A549 treated with CpdA at 1 μM for 4 hours (cell line): ENCODE measurements at places on chromosomes 3 and 15. TPM values are rescaled to one million over a fixed set of nuclear protein-coding genes. Genes with fewer than 3 reads are reported as not detected.

PRSS50 gene
- not detected in 5 replicates for total RNA-seq

TMEM41A gene
- total RNA-seq, result 18.3 to 24.0 TPM (median 21.3 TPM) in 5 replicates

GOLGA6L9 gene
- 2.7 to 3.4 TPM (median 3.0 TPM) in 5 replicates for total RNA-seq

BRPF1 gene
- total RNA-seq, result 17.1 to 19.5 TPM (median 18.2 TPM) in 5 replicates

SLC9C1 gene
- total RNA-seq, result not detected in 5 replicates

SLC35G2 gene
- 24.5 to 30.2 TPM (median 28.8 TPM) in 5 replicates for total RNA-seq

GOLGA8G gene
- total RNA-seq, result 0.02 TPM in 1 of 5 replicates, not detected in the others

COL6A5 gene
- total RNA-seq, result not detected in 5 replicates

IQCF5 gene
- not detected in 5 replicates for total RNA-seq

CLCN2 gene
- 4.6 to 5.8 TPM (median 5.1 TPM) in 5 replicates for total RNA-seq

RARRES1 gene
- 7.2 to 11.1 TPM (median 9.1 TPM) in 5 replicates for total RNA-seq

DRD3 gene
- not detected in 5 replicates for total RNA-seq

LCTL gene
- total RNA-seq, result 0.03 to 0.14 TPM (median 0.08 TPM) in 3 of 5 replicates, not detected in the others

ANKRD34C gene
- total RNA-seq, result not detected in 5 replicates

GP9 gene
- not detected in 5 replicates for total RNA-seq

VPS13C gene
- 9.2 to 15.9 TPM (median 10.1 TPM) in 5 replicates for total RNA-seq

HTR3E gene
- not detected in 5 replicates for total RNA-seq

IQSEC1 gene
- 12.8 to 19.3 TPM (median 16.5 TPM) in 5 replicates for total RNA-seq

ROPN1 gene
- not detected in 5 replicates for total RNA-seq

PLD1 gene
- 7.2 to 9.6 TPM (median 8.4 TPM) in 5 replicates for total RNA-seq

SV2B gene
- 0.02 to 0.13 TPM (median 0.03 TPM) in 3 of 5 replicates, not detected in the others for total RNA-seq

MCCC1 gene
- 6.7 to 8.6 TPM (median 7.3 TPM) in 5 replicates for total RNA-seq

TOMM70 gene
- total RNA-seq, result 49.1 to 61.2 TPM (median 50.6 TPM) in 5 replicates

CSTA gene
- 0.73 to 1.7 TPM (median 1.1 TPM) in 5 replicates for total RNA-seq

MELTF gene
- 44.6 to 62.2 TPM (median 52.5 TPM) in 5 replicates for total RNA-seq

CCDC39 gene
- total RNA-seq, result not detected in 5 replicates

RTP1 gene
- not detected in 5 replicates for total RNA-seq

GLDN gene
- total RNA-seq, result not detected in 5 replicates

OXTR gene
- 9.0 to 10.9 TPM (median 9.4 TPM) in 5 replicates for total RNA-seq

FSIP1 gene
- total RNA-seq, result 0.47 to 1.1 TPM (median 0.65 TPM) in 5 replicates

CHAC1 gene
- 2.6 to 7.1 TPM (median 4.8 TPM) in 5 replicates for total RNA-seq

MINDY4B gene
- total RNA-seq, result not detected in 5 replicates

FAM3D gene
- total RNA-seq, result 0.10 TPM in 1 of 5 replicates, not detected in the others

EPHB1 gene
- 0.05 to 0.37 TPM (median 0.16 TPM) in 4 of 5 replicates, not detected in the other for total RNA-seq

ZIC1 gene
- 0.02 TPM in 1 of 5 replicates, not detected in the others for total RNA-seq

DTX3L gene
- 7.2 to 11.6 TPM (median 8.2 TPM) in 5 replicates for total RNA-seq

PRICKLE2 gene
- 1.9 to 3.4 TPM (median 2.1 TPM) in 5 replicates for total RNA-seq

SPESP1 gene
- total RNA-seq, result not detected in 5 replicates

MUC4 gene
- not detected in 5 replicates for total RNA-seq

INSYN1 gene
- 1.7 to 2.3 TPM (median 2.1 TPM) in 5 replicates for total RNA-seq

IMPG2 gene
- total RNA-seq, result 0.01 to 0.02 TPM in 2 of 5 replicates, not detected in the others
